ENCODE measurements at places on chromosomes 7 and 10. TPM values are rescaled to one million over a fixed set of nuclear protein-coding genes. Genes with fewer than 3 reads are reported as not detected.

DNA sequence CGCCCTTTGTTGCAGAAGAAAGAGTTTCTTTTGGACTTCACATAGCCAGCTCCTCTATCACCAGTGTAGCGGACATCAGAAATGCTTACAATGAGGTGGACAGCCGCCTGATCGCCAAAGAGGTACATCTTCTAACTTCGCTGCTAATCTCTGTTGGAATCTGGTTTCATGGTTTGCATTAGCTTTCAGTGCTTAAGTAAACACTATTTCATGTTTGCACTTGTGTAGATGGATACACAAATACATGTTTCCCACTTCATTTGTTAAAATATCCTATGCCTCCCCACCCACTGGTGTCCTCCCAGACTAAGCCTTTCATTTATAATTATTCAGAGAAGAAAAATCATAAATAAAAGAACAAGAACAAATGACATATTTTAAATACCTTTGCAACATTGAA lies 103.9 kb downstream of the WDFY4 start:
- DNase-seq, result no peak

- no peak for DNase-seq
Measured at GRCh38 chr7:34315032-34315431, 343.0 kb upstream of the NPSR1 start.

- no peak for DNase-seq
Measured at GRCh38 chr7:39085189-39085588, 107.5 kb downstream of the POU6F2 start.

DNA sequence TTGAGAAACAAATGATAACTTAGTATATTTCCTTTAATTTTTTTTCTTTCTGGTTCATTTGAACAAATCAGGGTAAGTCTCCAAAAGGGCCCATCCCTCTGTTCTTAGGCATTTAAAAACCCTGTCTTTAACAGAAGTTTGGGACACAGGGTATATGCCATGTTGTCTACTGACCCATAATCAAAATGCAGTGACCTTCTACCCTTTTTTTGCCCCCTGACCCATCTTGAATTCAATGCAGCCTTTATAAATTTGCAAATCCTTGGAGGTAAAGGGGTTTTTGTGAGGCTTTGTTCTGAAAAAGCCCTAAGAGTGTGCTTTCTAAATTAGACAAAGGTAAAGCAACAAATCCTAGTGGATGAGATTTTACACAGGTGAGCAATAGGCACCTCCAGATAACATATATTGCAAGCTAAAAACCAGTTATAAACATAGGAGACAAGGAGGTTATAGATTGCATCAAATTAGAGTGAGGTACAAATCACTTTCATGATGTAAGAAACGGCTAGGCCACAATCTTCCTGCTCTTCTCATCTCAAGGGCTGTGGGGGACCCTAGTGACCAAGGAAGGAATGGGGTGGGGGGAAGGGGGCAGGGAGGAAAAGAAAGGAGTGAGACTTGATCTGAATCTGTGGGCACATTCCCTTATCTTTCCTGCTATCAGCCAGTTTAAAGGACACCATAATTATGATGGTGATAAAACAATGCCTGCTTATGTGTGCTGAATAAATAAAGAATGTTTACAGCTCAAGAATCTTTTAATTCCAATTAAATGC lies 2.7 kb downstream of the SKIDA1 start:
- no peak for DNase-seq

DNA sequence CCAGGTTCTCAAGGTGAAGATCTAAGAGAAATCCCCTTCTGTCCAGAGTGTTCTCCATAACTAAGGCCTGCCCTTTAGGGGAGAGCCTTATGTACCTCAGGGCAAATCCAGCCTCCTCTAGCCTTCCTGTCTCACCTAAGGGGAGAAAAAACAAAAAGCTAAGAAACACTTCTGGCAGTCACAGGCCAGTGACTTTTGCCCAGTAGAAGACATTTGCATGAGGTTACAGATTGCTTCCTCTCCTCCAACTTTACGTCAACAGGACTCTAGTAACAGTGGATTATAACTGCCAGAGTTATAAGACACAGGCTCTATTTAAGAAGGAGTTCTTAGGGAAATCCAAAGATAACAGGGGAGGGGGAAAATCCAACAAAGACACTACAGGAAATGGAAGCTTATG lies 15.9 kb upstream of the FAM241B start:
- no peak for DNase-seq

DNA sequence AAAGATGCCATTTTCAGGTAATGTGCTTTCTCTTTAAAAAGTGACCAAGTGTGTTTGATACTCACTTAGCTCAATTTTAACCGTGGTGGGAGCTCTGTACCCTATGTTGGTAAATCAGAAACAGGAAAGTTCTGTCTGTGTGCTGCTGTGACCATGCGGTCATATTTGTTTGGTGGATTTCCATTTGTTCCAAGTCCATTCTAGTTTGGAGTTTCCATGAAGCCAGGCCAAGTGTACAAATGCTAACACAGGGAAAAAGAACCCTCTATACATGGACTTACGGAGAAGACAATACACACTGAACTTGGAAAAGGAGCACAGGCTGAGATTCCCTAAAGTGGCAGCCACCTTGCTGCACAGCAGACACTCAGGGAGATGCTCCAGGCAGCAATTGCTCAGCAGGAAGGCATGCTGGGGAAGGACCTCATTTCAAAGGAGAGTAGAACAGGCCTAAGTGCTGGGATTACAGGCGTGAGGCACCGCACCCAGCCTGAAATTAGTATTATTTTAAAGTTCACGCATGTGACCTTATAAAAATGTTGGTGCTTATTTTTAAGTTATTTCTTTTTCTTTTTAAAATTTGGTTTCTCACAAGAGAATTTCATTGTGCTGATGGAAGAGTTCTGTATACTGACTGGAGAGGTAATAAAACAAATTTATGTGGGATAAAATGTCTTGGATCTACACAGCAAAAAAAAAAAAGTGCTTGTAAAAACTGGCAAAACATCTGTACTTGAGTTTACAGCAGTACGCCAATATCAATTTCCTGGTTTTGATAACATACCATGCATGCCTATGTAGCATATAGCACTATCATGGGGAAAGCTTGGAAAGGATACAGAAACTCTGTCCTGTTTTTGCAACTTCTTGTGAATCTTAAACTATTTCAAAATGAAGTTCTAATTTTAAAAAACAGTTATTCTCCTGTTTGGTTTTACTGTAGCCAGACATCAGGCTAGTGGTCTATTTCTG lies 436.2 kb downstream of the KCNMA1 start:
- DNase-seq, result no peak

GRCh38 chr10:9035355-9035754 lies 980.9 kb downstream of the GATA3 start:
- no peak for DNase-seq

Gene AKR1C8
- not detected for total RNA-seq

Gene OR2A7
- total RNA-seq, result 0.40 TPM

Gene ADCYAP1R1
- total RNA-seq, result 3.4 TPM

Gene CALML5
- total RNA-seq, result not detected

Gene CPA4
- not detected for total RNA-seq

Gene CTAGE8
- total RNA-seq, result 0.28 TPM

All from right cardiac atrium (tissue), 5 donors.